RPMI8226 (cell line): ENCODE measurements at places on chromosomes 1 and 21.

DNA sequence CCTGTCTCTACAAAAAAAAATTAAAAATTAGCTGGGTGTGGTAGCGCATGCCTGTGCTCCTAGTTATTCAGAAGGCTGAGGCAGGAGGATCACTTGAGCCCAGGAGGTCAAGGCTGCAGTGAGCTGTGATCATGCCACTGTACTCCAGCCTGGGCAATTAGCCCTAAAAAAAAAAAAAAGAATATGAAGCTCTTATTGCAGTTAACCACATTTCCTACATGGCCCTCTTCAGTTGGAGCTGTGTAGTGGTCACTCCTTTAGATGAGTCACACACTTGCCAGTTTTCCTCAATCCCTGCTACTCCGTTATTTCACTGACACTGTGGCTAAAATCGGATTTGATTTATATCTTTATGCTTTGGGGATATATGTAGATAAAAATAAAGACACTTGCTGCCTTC is 11.8 kb downstream of the NFYC start:
- no peak for DNase-seq

- no peak for DNase-seq
Measured at GRCh38 chr1:22489823-22490222, 38.2 kb downstream of the ZBTB40 start.

- peak; percentile 20 for DNase-seq
Measured at GRCh38 chr1:198638894-198639635, at the start of gene PTPRC. Gene PTPRC (plus strand): TSS chr1:198639040. CDS start chr1:198639269, 229 bp downstream.

DNA sequence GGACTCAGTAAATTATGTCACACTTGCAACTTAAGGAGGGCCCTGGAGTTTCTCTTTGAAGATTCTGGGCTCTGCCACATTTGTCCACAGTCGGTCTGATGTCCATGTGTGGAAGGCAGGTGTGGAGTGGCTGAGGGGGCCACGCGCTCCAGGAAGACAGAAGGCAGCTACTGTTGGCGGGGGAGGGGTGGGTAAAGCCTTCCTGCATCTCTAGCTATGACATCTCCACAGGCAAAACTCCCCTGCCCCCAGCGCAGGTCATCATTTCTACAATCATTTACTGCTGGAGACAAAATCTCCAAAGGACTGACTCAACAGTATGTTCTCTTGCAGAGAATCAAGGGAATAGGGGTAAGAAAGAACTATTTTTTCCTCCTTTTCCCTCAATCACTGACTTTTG is 11.4 kb upstream of the TSPEAR start:
- no peak for DNase-seq

GRCh38 chr1:67005068-67005467 is 48.9 kb downstream of the SLC35D1 start:
- DNase-seq, result no peak

- DNase-seq, result no peak
Measured at GRCh38 chr1:98277118-98277517, 356.3 kb upstream of the DPYD start.

DNA sequence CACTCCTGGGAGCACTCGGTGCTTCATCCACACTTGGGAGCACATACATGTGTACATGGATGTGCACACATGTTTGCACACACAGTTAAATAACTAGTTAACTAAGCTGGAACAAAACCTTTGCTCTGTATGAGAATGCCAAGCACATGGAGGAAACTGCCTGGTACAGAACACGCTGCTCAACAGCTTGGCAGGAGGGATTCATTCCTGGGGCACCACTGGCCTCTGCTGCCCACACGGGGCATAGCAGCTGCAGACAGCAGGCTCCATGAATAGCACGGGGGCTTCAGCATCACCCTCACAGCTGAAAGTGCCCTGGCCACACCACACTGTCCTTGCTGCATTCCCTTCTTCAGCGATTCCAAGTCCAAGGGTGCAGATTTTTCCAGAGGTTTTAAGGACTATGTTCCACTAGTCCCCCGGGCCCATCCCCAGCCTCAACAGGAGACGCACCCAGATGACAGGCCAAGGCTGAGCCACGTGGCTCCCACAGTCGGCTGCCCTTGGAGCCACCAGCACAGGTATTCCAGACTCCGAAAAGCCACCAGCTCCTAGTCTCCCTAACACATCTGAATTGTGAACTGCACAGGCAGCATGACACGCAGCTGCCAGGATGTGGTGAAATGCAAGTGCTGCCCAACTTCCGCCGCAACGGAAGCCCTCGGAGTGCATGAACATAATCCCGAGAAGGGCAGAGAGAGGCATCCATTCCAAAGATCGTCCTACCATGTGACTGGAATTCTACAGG is 16.9 kb downstream of the NPHP4 start:
- DNase-seq, result peak; percentile 43

GRCh38 chr21:45401916-45402900 is 2.8 kb upstream of the COL18A1 start:
- DNase-seq, result no peak

- DNase-seq, result peak; percentile 20
Measured at GRCh38 chr1:88935522-88936222, 44.3 kb upstream of the GTF2B start.

- no peak for DNase-seq
Measured at GRCh38 chr1:51956528-51957509, 33.7 kb downstream of the RAB3B start.

DNA sequence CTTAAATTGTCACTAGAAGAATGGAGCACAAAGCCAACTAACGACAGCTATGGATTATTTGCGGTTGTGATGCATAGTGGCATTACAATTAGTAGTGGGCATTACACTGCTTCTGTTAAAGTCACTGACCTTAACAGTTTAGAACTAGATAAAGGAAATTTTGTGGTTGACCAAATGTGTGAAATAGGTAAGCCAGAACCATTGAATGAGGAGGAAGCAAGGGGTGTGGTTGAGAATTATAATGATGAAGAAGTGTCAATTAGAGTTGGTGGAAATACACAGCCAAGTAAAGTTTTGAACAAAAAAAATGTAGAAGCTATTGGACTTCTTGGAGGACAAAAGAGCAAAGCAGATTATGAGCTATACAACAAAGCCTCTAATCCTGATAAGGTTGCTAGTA is 13.5 kb downstream of the USP1 start:
- DNase-seq, result no peak

DNA sequence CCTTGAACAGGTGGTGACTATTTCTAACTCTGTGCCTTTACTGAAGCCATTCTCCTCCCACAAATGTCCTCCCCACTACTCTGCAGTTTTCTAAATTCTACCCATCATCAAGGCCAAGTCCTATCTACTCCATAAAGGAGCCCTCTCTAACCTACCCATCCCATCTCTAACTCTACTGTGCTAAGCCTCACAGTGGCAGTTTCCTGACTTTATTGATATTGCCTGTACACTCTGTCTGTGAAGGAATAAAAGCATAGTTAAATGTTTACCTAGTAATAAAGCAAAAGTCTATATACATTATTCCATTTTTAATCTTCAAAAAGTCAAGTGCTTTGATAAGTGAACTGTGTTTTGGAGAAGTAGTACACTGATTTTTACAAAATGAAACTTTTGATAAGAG is 178.4 kb upstream of the HMCN1 start:
- no peak for DNase-seq

GRCh38 chr1:231383159-231383860 is 38.8 kb downstream of the EGLN1 start:
- DNase-seq, result no peak

DNA sequence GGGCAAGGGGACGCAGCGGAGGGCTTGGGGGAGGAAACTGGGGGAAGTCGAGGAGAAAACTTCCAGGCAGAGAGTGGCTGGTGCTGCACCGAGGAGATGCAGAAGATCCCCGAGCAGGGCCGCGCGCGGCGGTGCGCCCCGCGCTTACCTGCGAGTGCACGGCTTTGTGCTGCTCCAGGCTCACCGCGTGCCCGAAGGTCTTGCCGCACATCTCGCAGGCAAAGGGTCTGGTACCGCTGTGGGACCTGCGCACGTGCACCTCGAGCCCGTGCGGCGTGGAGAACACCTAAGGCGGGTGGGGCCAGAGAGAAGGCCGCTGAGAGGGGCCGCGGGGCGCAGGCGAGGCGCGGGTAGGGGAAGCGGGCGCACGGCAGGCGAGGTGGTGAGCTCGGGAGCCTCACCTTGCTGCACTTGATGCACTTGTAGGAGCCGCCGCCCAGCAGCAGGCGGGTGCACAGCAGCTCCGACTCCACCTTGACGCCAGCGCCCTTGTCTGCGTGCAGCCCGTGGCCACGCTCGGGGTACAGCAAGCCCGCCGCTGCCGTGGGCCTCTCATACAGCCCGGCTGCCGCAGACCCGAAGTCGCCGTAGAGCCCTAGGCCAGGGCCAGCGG is 6.4 kb downstream of the GFI1 start:
- DNase-seq, result no peak

DNA sequence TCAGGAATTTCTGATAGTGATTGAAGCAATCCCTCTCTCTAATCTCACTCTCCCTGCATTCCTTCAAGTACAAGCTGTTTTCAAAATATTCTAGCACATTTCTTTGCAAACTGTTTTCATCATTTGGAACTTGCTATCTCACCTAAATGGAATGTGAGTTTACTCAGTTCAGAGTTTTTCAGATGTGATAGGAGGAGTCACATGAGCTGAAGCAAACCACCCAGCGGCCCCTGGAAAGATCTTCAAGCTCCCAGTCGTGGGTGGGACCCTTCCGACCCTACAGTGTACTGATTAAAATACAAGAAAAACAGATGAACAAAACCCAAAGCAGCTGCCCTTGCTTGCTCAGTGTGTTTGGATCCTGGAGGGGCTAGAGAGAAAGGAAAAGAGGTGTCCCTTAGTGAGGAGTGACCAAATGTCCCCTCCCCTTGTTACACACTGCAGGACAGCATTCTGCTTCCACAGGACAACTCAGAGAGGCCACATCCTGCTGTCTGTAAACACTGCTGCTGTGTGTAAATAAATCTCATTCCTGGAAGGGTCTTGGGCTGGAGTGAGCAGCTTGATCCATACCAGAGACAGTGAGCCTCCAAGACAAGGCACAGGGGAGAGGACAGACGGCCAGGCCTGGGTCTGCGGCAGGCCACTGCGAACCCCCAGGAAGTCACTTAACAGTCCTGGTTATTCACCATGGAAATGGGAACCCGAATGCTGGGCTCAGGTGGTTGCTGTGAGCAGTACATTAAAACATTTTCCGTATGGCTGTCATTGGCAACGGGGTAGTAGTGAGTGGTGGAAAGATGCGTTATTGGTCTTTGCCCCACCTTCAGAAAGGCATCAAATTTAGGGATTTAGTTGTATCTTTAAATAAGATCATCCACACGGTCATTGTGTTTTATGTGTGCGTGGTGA is 229.2 kb downstream of the RHOU start:
- DNase-seq, result no peak

- DNase-seq, result no peak
Measured at GRCh38 chr1:41285818-41286217, 43.7 kb upstream of the SCMH1 start.

DNA sequence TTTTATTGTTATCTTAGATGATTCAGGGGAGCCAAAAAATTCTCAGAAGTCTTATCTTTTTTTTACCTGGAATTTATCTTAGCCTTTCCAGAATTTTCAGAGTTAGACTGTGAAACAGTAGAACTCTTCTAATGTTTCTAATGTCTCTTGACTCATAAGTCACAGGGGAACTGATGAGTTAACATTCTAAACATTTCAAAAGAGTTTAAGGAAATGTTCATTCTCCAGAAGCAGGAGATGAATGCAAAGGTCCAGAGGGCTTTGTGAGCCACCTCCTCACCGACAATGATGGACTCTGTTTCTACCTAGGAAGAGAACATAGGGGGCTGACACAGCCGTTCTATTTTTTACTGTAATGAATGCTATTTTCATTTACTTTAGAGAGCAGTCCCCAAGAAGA is 157.5 kb downstream of the BRINP2 start:
- DNase-seq, result no peak

GRCh38 chr1:236913371-236914037 is 90.7 kb downstream of the MT1HL1 start:
- no peak for DNase-seq

GRCh38 chr21:16580661-16581060 is 850.9 kb downstream of the USP25 start:
- DNase-seq, result no peak

GRCh38 chr1:153778824-153779519 is 3.8 kb downstream of the SLC27A3 start:
- DNase-seq, result no peak

GRCh38 chr1:152811671-152812070 is at the start of gene LCE1B:
Gene LCE1B (plus strand): TSS chr1:152811971. CDS start chr1:152812447, 476 bp downstream.
- no peak for DNase-seq

DNA sequence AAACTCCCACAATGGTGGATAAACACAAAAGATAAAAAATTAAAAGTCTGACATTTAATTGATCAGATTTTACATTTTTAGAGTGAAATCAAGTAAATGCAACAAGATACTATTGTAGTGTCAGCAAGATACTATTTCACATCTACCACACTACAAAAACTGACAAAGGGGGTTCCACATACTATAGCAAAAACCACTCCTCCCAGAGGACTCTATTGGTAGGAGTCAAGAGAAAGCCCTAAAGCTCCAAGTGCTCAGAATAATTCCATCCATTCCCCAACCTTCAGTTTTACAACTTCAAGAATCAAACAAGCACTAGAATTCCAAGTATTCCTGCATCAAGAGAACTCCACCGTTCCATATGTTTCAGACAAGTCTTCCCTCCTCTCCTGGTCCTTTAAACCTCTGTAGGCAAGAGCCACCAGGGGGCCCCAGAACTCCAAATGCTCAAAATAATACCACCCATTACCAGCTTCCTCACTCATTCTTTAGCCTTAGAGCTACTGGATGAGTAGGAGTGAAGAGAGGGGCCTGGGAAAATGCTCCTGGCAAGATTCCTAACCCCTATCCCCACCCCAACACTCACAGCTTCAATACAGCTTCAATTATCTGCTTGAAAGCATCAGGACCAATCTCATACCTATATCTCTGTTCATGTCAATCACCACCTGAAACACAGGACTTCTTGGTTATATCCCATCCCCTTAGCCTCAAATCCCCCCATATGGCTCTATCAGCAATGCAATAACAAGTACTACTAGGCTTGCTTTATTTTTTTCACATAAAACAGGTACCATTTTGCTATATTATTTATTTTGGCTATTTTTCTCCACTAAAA is 9.9 kb downstream of the TOR1AIP2 start:
- DNase-seq, result peak; percentile 63

DNA sequence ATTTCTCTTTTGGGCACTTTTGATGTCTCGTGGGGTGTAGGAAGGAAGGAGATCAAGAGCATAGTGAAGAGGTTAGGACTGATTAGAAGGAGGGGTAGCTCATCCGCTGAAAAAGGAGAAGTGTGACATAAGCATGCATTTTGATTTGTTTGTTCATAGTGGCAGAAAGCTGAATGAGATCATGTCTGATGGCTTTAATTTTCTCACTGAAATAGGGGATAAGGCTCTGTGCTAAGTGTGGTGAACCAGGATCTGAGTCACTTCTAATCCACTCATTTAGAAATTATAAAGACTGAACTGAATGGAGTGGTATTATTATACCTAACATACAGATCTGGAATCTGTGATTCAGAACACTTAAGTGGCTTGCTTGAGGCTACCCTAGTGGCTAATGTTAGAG is 344.5 kb downstream of the PDE4B start:
- DNase-seq, result no peak
